GM23248 (cell line): ENCODE measurements at places on chromosomes 1 and 21.

GRCh38 chr1:204408074-204408507 lies 3.5 kb downstream of the PPP1R15B start:
- peak; percentile 74 for DNase-seq

- DNase-seq: peak; percentile 17
Measured at GRCh38 chr1:86471291-86471690, 2.6 kb downstream of the CLCA1 start.

- no peak for DNase-seq
Measured at GRCh38 chr1:174812016-174812415, 187.7 kb upstream of the CACYBP start.

DNA sequence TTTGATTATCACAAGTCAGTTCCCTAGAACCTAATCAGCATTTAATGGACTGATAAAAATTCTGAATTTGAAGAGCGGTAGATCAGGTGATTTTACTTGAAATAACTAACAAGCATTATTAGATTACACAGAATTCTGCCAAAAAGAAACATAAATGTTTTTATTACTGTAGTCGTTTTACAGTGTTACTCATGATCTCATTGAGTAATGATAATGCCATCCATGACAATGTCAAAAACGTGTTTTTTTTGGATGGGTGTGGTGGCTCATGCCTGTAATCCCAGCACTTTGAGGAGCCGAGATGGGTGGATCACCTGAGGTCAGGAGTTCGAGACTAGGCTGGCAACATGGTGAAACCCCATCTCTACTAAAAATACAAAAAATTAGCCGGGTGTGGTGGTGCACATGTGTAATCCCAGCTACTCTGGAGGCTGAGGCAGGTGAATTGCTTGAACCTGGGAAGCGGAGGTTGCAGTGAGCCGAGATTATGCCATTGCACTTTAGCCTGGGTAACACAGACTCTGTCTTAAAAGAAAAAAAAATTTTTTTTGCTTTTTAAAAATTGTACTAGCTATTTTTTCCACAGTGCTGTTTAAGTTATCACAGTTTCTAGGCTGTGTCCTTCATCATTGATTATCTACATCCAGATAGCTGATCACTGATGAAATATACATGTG lies 56.6 kb downstream of the LAMC1 start:
- peak; percentile 62 for DNase-seq

GRCh38 chr1:209048941-209049669 lies 534.4 kb upstream of the CAMK1G start:
- peak; percentile 23 for DNase-seq

DNA sequence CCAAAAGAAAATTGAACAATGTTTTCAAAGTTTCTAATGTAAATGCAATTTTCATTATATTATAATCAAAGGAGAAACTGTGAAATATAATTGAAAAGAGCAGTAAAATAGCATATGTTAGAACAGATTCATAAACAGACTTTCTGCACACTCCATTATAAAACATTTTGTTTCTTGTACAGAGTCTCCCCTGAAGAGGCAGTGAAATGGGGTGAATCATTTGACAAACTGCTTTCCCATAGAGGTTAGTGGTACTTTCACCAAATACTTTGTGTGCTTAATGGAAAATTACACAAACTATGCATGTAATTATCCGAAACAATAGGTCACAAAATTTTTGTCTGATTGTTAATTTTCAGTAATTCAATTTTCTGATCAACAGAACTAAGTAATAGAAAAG lies 1.9 kb downstream of the RGS18 start:
- no peak for DNase-seq

- no peak for DNase-seq
Measured at GRCh38 chr1:113946112-113946511, 17.0 kb downstream of the HIPK1 start.

DNA sequence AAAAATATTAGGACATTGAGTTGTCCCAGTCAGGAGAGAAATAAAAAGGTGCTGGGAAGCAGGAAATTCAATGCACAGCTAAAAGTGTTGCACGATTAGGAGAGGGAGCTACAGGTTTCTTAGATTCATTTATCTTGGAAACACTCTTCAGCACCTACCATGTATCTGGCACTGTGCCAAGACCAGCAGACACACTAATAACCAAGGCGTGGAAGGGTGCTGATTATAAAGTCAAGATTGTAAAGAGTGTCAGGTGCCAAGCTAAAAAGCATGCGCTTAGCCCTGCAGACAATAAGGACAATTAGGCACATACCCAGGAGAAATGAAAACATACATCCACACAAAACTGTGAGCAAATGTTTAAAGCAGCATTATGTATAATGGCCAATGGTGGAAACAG lies 129.9 kb downstream of the DSCAM start:
- no peak for DNase-seq

- DNase-seq: peak; percentile 78
Measured at GRCh38 chr1:30908696-30909364, at the start of gene SDC3. TSS of gene SDC3 (minus strand) at chr1:30908758. CDS start at chr1:30908586, 172 bp downstream.

DNA sequence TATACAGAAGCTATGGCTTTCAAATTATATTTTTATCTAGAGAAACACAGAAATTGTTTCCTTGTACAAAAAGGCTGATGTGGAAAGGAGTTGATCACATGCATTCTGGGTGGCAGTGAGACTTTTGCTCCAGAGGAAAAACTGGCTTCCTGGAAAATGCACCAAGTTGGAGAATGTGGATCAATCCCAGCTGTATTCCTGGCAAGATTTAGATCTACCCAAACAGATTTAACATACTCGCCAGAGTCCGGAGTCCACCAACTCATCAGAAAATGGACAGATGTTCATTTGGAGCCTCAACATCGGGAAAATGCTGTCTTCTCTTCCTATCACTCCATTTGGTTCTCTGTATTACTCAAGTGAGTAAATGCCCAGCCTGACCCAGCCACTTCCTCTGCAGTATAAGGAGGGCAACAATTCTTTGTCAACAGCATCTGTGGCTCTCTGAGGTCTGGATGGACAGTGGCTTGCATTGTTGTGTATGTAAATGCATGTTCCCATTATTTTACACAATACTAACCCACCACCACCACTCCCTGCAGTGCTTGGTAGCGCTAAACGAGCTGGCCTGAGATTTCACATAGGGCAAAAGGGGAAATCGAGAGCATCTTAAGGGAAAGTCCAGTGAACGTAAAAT lies 226.2 kb upstream of the IRF2BP2 start:
- no peak for DNase-seq

GRCh38 chr21:29072873-29073221 lies 601 bp downstream of the CCT8 start:
- peak; percentile 73 for DNase-seq

GRCh38 chr1:208101661-208102431 lies 142.3 kb downstream of the PLXNA2 start:
- peak; percentile 30 for DNase-seq

DNA sequence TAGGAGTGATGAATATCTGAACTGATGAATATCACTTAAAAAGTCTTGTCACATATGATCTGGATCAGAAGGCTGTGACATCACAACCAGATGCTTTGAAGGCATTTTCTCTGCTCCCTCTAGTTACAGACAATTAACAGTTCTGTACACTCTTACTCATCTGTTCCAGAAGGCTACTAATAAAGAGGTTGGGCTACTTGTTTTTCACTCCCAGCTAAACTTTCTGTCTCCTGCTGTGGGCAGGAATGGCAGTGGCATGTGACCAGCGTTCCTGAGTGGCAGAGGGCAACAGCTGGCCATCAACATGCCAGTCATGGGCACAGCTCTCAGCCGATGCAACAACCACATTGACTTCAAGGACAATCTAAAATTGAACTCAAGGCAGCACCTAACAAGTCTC lies 66.7 kb downstream of the SLC45A1 start:
- peak; percentile 44 for DNase-seq

- peak; percentile 80 for DNase-seq
Measured at GRCh38 chr1:62435231-62436038, 1.4 kb upstream of the USP1 start.

DNA sequence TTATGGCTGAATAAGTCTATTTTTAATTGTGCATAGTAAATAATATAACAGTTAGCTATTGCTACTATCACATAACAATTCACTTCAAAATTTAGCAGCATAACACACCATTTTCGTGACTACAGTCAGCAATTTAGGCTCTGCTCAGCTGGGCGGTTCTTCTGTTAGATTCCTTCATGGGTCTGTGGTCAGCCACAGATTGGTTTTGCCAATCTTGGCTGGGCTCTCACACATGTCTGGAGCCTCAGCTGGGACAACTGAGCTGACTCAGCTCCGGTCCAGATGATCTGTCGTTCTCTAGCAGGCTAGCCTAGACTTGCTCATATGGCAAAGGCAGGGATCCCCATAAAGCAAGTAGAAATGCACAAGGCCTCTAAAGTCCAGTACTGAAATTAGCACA lies 15.1 kb upstream of the CDC42BPA start:
- DNase-seq: peak; percentile 8

GRCh38 chr1:158646465-158646864 lies 40.0 kb downstream of the SPTA1 start:
- no peak for DNase-seq

DNA sequence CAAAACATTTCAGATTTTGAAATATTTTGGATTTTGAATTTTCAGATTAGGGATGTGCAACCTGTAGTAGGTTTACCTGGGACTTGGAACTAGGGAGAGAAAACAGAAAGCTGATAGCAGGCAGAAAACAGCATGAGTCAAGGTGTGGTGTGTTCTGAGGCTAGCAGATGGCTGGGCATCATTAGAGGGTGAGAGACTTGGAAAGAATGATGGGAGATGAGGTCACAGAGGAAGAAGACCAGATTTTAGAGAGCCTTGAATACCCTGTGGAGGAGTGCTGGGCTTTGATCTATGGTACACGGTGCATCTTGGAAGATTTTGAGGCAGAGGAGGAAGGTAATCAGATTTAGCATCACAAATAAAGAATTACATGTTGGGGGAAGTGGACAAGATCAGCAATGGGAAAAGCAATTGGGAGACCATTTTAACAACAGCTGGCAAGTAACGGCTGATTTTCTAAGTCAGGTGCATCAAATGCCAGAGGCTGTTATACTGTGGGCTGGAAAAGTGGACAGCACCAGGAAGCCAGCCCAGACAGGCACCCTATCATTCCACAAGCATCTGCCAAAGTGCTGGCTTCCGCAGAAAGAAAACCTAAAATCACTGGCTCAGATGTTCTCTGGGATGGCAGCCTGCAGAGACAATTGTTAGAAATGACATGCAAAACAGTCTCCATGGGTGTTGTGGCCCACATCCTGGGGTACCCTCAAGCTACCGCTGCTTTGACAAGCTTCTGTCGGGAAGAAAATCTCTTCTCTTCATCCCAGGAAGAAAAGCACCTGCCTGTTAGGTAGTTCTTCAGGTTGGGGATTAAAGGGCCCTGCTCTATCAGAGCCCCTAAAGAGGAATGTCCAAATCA lies 30.9 kb upstream of the CAMK1G start:
- no peak for DNase-seq

GRCh38 chr1:23171181-23171755 lies 2.6 kb upstream of the LUZP1 start:
- no peak for DNase-seq

- no peak for DNase-seq
Measured at GRCh38 chr21:24781146-24781545, 826.1 kb downstream of the MRPL39 start.

DNA sequence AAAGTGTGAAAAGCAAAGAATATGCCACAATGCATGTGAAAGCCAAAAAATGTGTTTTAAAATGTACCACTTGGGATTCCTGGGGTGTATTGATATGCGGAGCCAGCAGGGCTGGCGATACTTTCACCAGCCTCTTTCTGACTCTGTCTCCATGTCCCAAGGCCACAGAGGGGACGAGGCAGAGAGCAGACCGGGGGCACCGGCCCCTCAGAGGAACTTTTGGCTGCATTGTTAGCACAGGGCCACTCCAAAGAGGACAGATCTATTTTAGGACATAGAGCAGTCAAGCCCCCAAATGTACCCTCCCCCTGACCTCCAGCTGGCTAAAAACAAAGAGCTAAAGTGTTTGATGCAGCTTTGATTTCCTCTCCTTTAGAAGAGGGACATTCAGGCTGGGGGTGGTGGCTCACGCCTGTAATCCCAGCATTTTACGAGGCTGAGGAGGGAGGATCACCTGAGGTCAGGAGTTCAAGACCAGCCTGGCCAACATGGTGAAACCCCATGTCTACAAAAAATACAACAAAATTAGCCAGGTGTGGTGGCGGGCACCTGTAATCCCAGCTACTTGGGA lies 25.6 kb upstream of the ZNF436 start:
- DNase-seq: no peak

GRCh38 chr1:51750729-51751128 lies 127.8 kb downstream of the NRDC start:
- peak; percentile 80 for DNase-seq

DNA sequence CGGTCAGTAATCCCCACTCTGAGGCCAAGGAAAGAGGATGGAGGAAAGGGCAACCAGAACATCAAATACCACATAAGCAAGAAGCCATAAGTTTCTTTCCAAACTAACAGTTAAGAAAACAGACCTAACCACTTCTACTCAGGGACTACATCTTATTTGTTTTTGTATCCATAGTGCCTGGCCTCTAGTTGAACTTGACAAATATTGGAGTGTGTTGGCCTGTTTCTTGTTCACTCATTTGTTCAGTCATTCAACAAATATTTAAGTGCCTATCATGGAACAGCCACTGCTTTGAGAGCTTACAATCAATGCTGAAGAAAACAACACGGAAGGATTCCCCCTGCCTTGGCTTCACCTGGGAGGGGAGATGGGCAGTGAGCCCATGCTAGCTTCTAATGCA lies 69.7 kb downstream of the ST6GALNAC3 start:
- no peak for DNase-seq

DNA sequence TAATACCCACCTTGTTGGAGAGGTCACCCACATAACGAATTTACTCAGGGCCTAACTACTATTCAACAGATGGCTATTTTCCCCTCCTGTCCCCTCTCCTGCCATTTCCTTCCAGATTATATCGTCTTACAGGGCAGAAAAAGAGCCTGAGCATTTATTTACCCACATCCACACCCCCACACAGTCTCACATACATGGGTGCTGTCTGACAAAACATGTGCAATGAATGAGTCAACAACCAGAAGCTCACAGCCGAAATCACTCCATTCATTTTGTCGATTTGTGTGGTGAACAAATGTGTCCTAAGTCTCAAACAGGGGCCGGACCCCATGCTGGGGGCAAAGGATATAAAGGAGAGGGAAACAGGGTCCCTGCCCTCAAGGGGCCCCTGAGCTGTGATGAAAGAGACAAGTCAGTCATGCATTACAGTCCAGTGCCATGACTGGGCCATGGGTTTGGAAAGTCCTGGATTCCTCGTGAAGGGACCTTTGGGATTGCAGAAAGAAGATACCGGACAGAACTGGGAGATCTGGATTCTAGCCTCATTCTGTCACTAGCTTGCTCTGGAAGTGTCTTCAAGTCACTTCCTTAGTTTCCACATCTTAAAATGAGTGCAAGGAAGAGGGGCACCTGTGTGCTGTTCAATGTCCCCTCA lies 16.4 kb upstream of the ZNF683 start:
- peak; percentile 54 for DNase-seq
